ENCODE measurements at places on chromosomes 7 and 10.

DNA sequence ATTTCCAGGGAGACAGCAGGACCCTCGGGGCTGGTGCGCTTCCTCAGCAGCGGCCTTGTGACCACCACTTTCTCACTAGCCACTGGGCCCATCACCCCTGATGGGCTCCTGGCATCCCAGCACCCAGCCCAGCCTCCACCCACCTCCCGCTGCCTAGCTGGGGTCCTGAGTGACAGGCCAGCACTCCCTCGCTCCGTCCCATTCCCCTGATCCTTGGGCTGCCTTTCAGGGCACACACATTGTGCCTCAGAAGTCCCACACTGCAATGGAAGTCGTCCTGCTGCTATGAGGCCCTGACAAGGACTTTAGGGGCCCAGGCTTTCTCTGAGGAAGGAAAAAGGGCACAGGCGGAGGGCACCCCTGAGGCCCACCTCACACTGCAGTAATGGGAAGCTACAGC is 12.4 kb downstream of the CAMK2B start:
- no peak for DNase-seq

DNA sequence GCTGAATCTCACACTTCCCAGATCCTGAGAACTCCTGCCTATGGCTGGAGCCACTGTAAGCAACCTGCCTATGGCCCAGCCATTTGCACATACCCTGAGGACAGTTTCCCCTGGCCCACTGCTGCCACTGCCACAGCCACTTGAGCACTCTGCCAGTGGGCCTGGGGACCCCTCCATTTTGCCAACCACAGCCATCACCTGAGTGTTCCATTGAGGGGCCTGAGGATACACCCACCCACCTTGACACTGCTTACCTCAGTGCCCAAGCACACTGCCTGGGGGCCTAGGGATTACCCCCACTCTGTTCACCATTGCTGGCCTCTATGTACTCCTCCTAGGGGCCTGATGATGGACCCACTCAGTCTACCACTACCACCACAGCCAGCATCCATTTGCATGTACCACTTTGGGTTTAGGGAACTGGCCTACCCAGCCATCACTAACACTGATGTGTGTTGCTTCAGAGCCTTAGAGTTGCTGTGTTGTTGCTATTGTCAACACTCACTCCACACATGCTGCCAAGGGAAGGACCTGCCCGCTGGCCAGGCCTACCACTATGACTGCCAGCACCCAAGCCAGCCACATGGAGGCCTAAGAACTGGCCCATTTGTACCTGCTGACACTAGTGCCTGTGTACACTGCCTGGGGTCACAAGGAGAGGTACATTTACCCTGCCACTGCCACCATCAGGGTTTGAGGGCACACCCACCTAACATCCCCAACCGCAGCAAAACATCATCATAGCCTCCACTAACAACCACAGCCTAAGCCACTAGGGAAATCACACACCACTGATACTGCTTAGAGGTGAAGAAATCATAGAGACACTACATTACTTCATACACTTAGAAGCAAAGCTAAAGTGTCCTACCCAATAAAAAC is 45.9 kb upstream of the ANTXRL start:
- no peak for DNase-seq

DNA sequence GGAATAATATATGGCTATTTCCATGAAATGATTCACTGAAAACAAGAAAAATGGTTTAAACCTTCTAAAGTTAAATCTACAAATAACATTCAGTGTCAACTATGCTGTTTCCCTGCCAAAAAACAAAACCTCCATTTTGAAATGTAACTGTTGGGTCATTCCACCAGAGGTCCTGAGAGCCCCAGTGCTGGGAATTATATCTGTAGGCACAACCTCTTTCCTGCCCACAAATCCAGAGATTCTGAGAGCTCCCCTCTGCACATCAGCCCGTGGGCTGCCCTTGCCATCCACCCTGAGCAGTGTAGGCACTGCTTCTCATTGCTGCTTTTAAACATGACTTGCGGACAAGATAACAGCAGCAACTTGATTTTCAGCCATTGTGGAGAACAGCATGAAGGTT is 198.6 kb downstream of the TMEM178B start:
- no peak for DNase-seq

DNA sequence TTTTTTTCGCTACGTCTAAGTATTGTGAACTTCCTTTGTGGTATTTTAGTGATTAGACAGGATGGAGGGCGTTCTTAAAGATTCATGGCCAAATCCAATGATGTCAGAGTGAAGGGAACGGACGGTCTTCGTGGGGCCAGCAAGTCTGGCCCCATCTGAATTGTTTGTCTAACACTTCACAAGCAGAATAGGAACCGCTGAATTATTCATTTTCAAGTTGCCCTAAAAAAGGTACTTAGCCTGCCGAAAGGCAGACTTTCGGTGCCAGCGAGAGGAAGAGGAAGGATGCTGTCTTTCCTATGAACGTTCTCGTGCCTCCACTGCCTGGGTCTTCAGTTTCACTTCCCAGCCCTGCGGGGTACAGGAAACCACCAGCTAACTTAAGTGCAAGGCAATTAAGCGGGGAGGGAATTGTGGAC is 145.7 kb upstream of the SH2B2 start:
- no peak for DNase-seq

DNA sequence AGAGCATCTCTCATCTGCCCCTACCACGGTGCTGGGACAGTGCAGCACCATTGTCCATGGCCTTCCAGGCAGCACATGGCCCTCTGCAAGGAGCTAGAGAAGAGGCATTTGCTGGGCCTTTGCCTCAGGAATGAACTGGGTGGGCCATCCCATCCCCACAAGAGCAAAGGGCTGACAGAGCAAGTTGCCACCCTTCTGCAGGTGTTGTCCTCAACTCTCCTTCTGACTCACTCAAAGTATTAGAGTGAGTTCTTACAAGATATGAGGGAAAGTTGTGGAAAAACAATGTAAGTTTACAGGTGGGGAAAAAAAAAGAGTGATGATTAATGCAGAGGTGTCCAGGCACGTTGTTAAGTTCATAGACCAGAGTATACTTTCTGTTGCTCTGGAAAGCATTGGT is 261.2 kb downstream of the SKIDA1 start:
- DNase-seq: no peak

DNA sequence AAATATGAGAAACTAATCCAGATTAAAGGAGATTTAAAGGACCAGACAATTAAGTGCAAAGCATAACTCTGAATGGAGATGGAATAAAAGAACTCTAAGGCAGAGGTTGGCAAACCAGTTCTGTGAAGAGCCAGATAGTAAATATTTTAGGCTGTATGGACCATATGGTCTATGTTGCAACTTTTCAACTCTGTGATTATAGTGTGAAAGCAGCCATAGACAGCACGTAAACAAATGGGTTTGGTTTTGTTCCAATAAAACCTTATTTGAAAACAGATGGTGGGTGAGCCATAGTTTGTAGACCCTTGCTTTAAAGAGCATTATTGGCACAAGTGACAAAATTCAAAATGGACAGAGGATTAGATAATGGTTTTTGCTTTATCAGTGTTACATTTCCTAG is 884.1 kb downstream of the CCSER2 start:
- DNase-seq: no peak

GRCh38 chr10:71217266-71218045 is 5.1 kb downstream of the UNC5B start:
- no peak for DNase-seq

DNA sequence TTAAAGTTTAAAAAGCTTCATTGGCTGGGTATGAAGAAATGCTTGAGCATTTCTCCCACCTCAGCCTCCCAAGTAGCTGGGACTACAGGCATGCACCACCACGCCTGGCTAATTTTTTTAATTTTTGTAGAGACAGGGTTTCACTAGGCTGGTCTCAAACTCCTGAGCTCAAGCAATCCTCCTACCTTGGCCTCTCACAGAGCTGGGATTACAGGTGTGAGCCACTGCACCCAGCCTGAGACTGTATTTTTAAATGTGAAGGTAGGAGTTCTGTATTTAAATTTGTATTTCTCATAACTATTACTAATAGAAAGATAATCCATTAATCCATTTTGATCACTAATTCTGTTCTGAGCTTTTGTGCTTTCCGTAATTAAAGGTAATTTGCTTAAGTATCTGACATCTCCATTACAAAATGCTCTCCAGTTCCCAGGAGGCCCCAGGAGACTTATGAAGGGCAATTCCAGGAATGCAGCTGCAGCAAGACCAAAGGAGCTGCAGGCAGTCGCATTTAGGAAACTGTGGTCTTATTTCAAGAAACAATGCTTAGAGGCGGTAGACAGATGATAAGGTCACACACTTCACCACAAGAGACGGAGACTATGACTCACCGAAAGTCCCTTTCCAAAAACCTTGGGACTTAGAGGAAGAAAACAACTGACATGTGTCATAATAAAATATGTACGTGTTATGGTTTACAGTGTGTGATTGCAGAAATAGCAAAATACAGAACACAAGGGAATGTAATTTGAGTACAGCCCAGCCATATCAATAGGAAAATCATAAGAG is 23.3 kb downstream of the YAE1 start:
- DNase-seq: no peak

DNA sequence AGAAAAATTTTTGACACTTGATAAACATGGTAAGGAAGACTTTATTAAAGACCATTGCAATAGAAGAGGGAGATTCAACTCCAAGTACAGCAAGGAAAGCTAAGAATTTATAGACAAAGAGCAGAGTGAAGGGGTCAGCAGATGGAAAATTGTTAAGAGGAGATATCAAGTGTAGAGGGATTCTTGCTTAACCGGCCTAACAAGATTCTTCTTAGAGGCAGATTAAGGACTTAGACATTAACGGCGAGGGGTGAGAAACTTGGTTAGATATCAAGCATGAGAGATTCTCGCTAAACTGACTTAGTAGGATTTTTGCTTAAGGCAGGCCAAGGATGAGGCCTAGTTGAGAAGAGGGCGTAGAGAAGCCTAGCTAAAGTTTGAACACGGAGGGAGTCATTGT is 76.0 kb downstream of the ITGB1 start:
- no peak for DNase-seq

DNA sequence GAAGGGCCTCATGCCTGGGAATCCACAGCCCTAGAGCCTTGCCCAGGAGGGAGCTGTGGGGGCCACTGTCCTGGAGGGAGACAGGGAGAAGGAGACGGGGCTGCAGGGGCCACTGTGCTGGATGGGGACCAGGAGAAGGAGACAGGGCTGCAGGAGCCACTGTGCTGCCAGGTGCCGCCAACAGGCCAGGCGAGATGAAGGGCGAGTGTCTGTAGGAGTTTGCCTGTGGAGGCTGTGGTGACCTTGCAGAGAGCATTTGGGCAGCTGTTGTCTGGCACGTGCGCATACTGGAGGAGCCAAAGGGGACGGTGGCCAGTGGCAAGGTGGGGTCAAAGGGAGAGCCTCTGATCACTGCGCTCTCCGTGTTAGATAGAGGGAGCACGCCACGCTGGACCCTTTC is 79.2 kb downstream of the NKX6-2 start:
- DNase-seq: no peak

- no peak for DNase-seq
Measured at GRCh38 chr10:48982584-48982983, 42.9 kb upstream of the LRRC18 start.

DNA sequence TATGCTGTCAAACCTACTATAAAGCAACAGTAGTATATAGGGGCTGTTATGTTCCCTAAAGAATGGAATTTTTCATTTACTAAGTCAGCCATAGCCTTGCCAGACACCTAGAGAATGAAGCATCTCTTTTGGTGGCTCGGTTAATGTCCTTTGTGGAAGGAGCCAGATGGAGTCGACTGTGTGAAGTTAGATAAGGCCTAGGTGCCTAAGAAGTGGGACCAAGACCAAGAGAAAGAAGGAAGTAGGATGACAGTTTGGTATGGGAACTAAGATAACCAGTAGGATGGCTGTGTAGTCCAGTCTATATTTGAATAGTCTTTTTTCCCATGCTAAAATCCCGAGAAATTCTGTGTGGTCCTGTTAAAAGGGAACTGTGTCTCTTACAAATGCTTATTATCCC is 62.2 kb downstream of the REEP3 start:
- no peak for DNase-seq

DNA sequence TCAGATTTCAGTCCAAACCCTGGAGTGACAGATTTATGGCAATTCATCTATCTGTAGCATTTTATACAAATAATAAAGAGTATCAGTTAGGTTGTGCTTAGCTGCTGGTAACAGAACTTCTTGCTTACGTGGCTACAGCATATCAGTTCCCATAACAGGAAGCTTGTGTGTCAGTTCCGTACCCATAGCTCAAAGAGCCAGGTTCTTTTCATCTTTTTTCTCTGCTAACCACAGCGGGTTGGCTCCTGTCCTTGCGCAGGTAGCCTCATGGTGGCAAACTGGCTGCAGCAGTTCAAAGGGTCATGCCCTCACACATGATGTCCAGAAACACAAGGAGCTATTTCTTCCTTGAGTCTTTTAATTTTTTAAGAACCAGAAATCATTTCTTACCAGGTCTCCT is 1041.8 kb downstream of the GATA3 start:
- no peak for DNase-seq

GRCh38 chr7:36929791-36930190 is 205.5 kb upstream of the AOAH start:
- no peak for DNase-seq

GRCh38 chr10:100887761-100888296 is 24.9 kb upstream of the SLF2 start:
- DNase-seq: no peak

DNA sequence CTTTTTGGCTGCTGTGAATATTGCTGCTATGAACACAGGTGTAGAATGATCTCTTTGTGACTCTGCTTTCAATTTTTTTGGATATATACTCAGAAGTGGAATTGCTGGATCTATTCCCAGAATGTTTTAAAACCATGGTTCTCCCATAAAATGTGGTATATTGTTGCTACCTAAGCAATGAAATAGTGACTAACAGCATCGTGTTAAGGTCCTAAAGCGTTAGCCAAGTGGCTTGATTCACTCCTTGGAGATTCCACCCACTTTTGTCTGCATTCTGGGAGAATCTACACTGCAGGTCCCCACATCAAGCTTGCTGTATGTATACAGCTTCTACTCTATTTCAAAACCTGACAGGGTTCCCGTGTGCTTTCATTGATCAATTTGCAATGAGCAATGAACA is 105.6 kb downstream of the CDK6 start:
- no peak for DNase-seq

GRCh38 chr10:24299578-24300260 is 90.8 kb downstream of the KIAA1217 start:
- no peak for DNase-seq
